Regular cardiac myocyte (primary cell): ENCODE measurements at places on chromosomes 12 and 14. TPM values are rescaled to one million over a fixed set of nuclear protein-coding genes. Genes with fewer than 3 reads are reported as not detected.

KLRC3 gene
- not detected in 2 replicates for total RNA-seq

OAS2 gene
- total RNA-seq: 2.3 and 3.1 TPM in 2 replicates

GLT8D2 gene
- total RNA-seq: 14.8 and 27.1 TPM in 2 replicates

ZBTB42 gene
- 1.4 and 1.7 TPM in 2 replicates for total RNA-seq

CD163L1 gene
- total RNA-seq: 3.1 and 3.3 TPM in 2 replicates

SRRM4 gene
- not detected in 2 replicates for total RNA-seq

GDF11 gene
- 2.8 and 7.7 TPM in 2 replicates for total RNA-seq

IL26 gene
- total RNA-seq: under 0.01 TPM in 1 of 2 replicates, not detected in the other

CELA1 gene
- total RNA-seq: not detected in 2 replicates

CIROP gene
- not detected in 2 replicates for total RNA-seq

ITGB7 gene
- 0.19 and 0.56 TPM in 2 replicates for total RNA-seq

SLC2A14 gene
- total RNA-seq: under 0.01 TPM in 2 replicates

PTGDR gene
- total RNA-seq: 0.58 and 0.85 TPM in 2 replicates

NDRG2 gene
- 0.38 and 10.1 TPM in 2 replicates for total RNA-seq

DNAI7 gene
- under 0.01 and 0.28 TPM in 2 replicates for total RNA-seq

DENND5B gene
- 9.0 and 17.8 TPM in 2 replicates for total RNA-seq

SCNN1A gene
- 0.58 and 1.4 TPM in 2 replicates for total RNA-seq

CLEC1A gene
- under 0.01 TPM in 1 of 2 replicates, not detected in the other for total RNA-seq

TAS2R43 gene
- 0.19 and 1.4 TPM in 2 replicates for total RNA-seq

TAS2R9 gene
- not detected in 2 replicates for total RNA-seq

MIP gene
- total RNA-seq: 0.19 TPM in 1 of 2 replicates, not detected in the other

LIN7A gene
- 21.3 and 36.6 TPM in 2 replicates for total RNA-seq

DPF3 gene
- total RNA-seq: 6.1 and 6.2 TPM in 2 replicates

P2RX2 gene
- total RNA-seq: not detected in 2 replicates

CPSF6 gene
- total RNA-seq: 12.4 and 24.2 TPM in 2 replicates

NELL2 gene
- not detected in 2 replicates for total RNA-seq

EML1 gene
- 27.2 and 27.9 TPM in 2 replicates for total RNA-seq

MYRFL gene
- under 0.01 TPM in 2 replicates for total RNA-seq

USP44 gene
- 0.58 and 1.1 TPM in 2 replicates for total RNA-seq
